GM13976 (cell line): ENCODE measurements at places on chromosomes 2 and 18.
A peak's percentile ranks its signal among the peaks of the same experiment; 100 is the strongest.

DNA sequence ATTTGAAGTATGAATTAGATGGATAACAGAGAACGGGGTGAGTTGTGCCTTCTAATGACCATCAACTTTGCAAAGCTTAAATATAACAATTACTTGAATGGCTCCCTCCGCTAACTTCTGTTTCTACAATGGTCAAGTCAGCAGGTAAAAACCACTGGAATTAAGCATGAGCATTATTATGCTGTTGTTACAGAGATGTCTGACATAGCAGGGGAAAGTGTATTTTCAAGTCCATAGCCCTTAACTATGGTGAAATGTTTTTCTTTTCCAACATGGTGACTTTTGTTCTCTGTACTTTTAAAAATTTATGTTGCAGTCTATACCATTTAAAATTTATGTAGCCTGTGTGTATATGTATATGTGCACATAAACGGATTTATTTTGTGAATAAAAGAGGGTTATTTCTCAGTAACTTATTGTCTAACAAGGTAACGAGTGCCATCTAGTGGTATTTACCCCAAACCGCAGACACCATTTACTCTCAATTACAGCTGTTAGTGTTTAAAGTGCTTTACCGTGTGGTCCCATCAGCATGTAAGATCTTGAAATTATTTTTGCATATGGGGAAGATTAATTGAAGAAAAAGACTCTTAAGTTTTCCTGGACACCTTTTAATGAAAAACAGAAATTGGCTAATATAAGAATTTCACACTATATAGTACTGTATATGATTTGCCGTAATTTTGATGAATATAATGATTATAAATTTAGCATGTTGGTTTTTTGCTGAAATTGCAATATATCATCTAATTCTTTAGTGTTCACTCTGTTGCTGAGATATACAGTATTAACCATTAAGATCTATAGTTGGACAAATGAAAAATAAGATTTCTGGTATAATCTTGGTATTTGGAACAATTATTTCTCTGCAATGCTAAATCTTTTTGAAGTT is 78.2 kb downstream of the UBE2E3 start:
- peak; percentile 22 for DNase-seq

DNA sequence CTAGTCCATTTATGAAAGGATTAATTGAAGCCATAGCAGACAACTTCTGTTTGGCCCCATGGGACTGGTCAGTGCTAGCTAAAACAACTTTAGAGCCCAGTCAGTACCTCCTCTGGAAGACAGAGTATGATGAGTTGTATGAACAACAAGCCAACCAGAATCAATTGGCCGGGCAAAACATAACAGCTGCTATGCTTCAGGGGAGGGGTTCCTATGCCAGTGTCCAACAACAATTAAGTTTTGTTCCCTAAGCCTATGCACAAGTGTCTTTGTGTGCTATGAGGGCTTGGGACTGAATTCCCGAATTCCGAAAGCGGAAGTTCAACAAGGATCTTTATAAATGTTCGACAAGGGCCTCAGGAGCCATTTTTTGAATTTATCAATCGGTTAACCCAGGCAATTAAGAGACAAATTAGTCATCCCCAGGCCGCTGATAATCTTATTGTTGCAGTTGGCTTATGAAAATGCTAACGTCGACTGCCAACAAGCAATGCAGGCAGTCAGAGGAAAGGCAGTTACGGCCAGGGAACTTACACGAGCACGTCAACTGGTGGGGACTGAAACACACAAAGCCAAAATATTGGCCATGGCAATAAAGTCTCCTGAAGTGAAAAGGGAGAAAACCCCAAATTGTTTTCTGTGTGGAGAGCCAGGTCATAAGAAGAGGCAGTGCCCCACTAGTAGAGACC is 57.9 kb downstream of the ZNF638 start:
- DNase-seq = no peak

DNA sequence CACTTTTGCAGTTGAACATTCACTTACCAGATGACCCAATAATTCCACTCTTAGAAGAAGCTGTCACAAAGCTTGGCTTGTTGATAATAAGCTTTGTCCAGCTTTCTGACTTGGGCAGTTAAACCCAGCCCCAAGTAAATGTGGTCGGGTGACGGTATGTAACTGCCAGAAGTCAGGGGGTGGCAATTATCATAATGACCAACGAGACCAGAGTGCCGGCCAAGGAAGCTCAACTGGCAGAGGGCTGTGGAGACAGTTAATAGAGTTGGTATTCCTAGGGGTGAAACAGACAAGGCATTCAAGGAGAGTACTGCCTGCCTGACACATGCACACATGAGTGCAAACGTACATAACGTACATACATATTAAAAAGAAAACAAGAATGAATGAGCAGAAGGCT is 116.7 kb downstream of the EIPR1 start:
- no peak for DNase-seq

DNA sequence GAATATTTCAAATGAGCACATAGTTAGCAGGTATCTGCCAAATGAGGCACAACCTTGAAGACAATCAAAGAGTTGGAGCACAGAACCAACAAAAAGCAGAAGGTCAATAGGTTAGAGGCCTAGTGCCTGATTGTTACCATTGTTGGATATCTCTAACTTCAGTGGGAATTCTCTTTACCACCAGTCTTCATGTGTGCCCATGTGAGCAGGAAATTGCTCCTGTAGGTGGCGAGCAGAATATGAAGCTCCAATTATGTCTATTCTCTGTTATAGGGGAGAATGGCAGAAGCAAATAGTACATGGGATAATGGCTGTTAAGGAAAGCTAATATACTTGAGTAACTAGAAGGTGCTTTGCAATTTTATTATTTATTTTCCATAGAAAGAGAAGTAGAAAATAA is 14.9 kb upstream of the ZNF385B start:
- DNase-seq = no peak

GRCh38 chr2:62340994-62341484 is 145.1 kb downstream of the B3GNT2 start:
- DNase-seq = peak; percentile 19

GRCh38 chr2:177553176-177553884 is 160.8 kb downstream of the AGPS start:
- no peak for DNase-seq

- DNase-seq = no peak
Observed at GRCh38 chr2:234814374-234814773, 137.4 kb upstream of the SH3BP4 start.

- DNase-seq = no peak
Observed at GRCh38 chr2:135187270-135187669, 135.2 kb downstream of the RAB3GAP1 start.
